Nucleus accumbens (tissue), 56 donors: ENCODE measurements at places on chromosomes 11 and 22.
A peak's percentile ranks its signal among the peaks of the same experiment; 100 is the strongest.

GRCh38 chr22:26701323-26701722 is 43.9 kb downstream of the MIAT start:
- DNase-seq: no peak

DNA sequence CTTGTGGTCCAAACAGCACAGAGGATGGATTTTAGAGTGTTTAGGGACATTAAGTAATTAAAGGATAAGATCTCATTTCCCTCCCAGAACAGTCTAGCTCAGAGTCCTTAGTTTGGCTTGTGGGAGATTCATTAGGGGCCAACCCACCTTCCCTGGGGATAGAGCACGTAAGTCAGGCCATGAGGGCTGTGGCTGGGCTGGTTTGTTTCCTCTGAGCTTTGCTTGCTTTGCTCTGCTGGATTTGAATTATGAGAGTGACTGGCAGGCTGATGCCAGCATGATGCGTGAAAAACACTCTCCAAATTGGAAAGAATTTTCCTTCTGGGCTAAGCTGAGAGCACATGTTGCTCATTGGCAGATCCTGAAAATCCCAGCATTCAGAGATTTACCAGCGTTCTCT is 84.7 kb upstream of the HEPHL1 start:
- no peak for DNase-seq

- DNase-seq: no peak
These were observed 177.4 kb downstream of the JRKL start for GRCh38 chr11:96567176-96567575.

- no peak for DNase-seq
These were observed 32.0 kb upstream of the LINC01488 start for GRCh38 chr11:69449320-69450063.

GRCh38 chr11:34613015-34613414 is 7.9 kb upstream of the EHF start:
- DNase-seq: no peak

- DNase-seq: no peak
These were observed 31.4 kb downstream of the PAK1 start for GRCh38 chr11:77442394-77443053.

DNA sequence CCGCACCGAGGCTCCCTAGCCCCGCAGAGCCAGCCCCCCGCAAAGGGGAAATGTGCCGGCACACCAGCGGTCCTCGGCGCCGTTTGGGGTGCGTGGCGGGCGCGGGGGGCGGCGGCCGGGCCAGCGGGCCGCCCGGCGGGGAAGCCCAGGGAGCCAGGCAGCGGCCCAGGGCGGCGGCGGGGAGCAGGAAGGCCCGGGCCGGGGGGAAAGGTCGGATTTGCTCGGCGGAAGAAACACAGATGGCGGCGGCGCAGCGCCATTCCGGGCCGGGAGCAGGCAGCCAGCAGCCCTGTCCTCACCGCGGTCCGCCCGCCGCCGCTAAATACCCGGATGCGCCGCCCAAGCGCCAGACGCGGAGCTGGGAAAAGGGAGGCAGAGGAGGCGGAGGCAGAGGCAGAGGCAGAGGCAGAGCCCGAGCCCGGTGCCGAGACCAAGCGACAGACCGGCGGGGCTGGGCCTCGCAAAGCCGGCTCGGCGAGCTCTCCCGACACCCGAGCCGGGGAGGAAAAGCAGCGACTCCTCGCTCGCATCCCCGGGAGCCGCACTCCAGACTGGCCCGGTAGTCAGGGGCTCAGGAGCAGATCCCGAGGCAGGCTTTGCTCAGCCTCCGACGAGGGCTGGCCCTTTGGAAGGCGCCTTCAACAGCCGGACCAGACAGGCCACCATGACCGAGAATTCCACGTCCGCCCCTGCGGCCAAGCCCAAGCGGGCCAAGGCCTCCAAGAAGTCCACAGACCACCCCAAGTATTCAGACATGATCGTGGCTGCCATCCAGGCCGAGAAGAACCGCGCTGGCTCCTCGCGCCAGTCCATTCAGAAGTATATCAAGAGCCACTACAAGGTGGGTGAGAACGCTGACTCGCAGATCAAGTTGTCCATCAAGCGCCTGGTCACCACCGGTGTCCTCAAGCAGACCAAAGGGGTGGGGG is 2.6 kb upstream of the GCAT start:
- DNase-seq: peak; percentile 87

DNA sequence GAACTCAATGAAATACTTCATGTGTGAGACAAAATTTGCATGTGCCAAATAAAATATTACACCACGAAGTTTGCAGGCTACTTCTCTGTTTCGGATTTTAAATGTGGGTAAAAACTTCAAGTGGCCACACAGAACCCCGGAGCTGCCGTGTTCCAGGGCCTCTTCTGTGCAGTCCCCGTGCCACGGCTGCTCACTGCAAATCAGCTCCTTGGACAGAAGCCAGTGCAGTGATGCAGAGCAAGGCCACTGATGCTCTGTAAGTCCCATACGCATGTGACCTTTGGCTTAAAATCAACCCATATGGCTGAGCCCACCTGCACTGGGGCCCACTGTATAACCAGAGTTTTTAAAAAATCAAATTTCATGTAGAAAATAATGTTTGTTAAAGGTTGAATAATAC is 1309.4 kb downstream of the TBC1D22A start:
- DNase-seq: no peak

DNA sequence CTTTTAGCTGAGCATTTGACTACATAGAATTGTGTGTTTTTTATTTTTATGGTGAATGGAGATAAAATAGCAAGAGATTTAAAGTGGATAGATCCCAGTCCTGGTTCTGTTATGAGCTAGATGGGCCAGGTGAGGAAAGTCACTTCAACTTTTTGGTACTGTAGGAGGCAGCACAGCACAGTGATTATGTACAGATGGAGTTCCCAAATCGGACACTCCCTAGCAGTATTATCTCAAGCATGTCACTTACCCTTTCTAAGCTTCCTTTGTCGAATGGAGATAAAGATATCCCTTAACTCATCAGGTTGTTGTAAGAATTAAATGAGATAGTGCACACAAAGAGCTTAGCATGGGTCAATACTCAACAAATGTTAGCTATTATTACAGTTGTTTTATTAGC is 5.3 kb downstream of the EXPH5 start:
- no peak for DNase-seq

DNA sequence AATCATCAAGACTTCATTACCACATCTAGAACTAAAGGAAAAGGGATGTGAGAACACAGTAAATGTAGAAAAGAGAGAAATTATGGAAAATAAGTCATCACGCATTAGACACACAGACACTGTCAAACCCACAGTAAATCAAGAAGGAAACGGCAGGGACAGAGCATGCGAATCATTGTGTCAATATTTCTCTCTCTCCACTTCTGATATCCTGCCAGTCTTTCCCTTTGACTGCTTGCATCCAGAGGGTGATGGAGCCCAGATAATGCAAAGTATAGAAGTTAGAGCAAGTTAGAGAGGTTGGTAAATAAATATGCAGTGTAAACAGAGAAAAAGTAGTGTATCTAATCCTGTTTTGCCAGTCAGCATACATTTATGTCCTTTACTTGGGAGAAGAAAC is 706.8 kb upstream of the ANO3 start:
- no peak for DNase-seq

GRCh38 chr11:78791254-78791653 is 216.6 kb upstream of the NARS2 start:
- DNase-seq: no peak

DNA sequence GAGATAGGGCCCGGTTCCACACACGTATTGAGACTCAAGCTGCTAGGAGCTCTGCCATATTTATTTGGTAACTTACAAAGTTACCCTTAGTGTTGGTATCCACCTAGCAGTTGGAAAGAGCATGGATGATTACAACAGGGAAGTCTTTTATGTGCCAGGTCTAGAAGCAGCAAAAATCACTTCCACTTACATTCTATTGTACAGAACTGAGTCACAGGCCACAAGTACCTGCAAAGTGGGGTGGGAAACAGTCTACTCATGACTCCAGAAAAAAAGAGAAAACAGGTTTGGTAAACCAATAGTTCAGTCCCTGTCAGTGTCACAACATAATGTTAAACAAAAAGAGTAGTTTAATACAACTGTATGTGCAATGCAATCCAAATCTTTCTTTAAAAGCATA is 279.6 kb upstream of the PITPNB start:
- no peak for DNase-seq

DNA sequence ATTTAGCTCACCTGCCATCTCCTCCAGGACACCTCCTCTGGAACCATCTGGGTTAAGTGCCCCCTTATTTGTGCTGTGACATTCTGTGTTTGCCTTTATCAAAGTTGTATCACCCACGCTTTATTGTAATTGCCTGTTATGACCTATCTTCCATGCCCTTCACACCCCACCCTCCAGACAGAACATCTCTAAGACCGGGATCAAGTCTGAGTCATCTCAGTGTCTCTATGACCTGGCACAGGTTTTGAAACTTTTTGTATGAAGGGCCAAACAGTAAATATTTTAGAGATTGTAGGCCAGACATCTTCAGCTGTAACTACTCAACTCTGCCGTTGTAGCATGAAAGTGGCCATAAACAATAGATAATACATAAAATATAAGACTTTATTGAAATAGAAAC is 161.8 kb downstream of the SPON1 start:
- DNase-seq: no peak

- DNase-seq: no peak
These were observed 45.2 kb upstream of the MYO18B start for GRCh38 chr22:25696763-25697162.

DNA sequence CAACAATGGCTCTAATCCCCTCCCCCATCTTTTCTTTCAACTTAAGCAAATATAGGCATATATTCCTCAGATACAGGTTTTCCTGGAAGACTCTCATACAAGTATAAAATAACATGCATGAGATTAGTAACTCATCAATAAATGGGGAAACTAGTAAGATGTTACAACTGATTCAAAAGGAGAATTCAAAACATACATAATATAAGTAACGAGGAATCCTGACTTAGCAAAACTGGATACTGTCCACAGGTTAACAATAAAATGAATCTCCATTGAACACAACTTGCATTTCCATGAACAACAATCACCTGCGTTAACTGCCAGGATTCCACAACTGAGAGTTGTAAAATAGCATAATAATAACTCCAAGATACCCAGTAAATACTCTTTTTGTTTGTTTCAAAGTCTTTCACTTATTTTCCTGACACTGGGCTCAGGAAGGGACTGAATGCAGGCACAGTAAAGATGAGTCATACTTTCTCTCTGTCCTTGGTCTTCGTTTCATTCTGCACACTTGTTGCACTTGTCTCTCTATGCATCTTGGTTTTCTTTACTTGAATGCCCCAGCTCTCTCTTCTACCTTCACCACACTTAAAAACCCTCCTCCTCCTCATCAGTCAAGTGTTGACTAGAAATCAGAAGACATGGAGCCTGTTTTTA is 8.1 kb downstream of the APIP start:
- no peak for DNase-seq

- no peak for DNase-seq
These were observed 110.1 kb downstream of the PPP6R3 start for GRCh38 chr11:68570691-68571090.

GRCh38 chr11:72373163-72373562 is 61.2 kb downstream of the CLPB start:
- DNase-seq: no peak

DNA sequence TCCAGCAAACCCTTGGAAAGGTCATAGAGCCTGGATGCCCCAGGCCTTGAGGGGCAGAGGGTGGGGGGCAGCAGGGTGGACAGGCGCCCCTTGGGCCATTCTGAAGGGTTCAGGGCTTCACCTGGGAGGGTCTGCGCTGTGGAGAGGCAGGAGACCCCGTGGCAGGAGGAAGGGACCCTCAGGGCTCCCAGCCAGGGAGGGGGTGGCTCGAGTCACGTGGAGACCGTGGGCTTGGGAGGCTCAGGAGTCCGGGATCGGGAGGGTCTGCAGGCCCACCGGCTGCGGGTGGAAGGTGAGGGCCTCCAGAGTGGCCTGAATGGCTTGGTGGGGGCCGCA is 48.5 kb upstream of the A4GALT start:
- DNase-seq: no peak

DNA sequence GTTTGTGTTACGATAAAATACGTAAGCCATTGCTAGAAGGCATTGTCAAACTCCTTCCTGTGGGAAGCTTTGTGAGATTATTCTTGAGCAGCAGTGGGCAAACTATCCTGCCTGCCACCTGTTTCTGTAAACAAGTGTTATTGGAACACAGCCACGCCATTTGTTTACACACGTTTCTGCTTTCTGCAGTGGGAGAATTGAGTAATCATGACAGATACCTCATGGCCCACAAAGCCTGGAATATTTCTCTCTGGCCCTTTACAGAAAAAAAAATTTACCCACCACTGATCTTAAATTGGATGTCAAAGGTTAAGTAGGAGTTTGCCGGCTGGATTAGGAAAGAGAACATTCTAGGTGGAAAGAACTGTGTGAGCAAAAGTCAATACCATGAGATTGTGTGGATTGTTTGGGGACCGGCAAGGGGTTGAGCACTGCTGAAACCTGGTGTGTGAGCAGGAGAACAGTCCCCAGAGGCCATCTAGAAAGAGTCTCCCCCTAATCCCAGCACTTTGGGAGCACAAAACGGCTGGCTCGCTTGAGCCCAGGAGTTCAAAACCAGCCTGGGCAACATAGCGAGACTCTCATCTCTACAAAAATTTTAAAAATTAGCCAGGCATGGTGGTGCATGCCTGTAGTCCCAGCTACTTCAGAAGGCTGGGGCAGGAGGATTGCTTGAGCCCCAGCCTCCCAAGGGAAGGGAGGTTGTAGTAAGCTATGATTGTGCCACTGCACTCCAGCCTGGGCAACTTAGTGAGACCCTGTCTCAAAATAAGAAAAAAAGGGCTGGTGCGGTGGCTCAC is 6.0 kb upstream of the PLA2G6 start:
- DNase-seq: no peak

DNA sequence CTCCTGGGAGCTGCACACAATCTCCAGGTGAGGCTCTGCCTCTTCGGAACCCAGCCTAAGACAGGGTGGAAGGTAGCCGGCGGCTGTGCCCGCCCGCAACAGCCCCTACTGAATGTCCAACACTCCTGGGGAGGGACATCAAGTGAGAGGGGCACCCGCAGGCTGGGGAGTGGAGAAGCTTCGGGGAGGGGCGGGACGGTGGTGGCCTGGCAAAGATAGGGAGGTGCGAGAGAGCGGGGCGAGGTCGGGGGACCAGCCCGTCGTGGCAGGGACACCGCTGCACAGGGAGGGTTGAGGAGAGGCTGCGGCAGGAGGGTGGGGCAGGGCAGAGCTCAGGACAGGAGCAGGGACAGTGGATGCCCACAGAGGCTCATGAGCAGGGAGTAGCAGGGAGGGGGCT is 8.9 kb upstream of the FADS3 start:
- no peak for DNase-seq

- DNase-seq: no peak
These were observed 3.2 kb upstream of the KRTAP5-10 start for GRCh38 chr11:71562120-71562519.

DNA sequence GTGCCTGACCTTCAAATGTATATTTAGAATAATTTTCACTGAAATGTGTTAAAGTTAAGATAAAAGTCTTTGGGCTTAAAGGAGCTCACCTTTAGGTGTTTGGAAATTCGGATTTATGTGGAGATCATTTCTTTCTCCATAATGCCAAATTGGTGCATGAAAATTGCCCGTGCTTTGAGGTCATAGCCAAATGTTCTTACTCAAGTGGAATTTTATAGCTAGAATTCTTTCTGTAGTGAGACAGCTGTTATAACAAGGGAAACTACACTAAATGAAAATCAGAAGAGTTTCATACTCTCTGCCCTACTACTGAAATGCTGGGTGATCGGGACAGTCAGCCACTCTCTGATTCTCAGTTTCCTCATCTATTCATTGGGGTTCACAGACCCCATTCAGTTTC is 89.5 kb upstream of the DBX1 start:
- no peak for DNase-seq

GRCh38 chr22:43921370-43921769 is 2.2 kb upstream of the PNPLA3 start:
- peak; percentile 44 for DNase-seq

- DNase-seq: no peak
These were observed 212.6 kb downstream of the SNX19 start for GRCh38 chr11:130703489-130704190.

GRCh38 chr11:2734181-2735052 is 34.6 kb upstream of the KCNQ1OT1 start:
- no peak for DNase-seq
